Upper lobe of right lung (tissue), 1 donor: ENCODE measurements at places on chromosomes 3 and 15.

DNA sequence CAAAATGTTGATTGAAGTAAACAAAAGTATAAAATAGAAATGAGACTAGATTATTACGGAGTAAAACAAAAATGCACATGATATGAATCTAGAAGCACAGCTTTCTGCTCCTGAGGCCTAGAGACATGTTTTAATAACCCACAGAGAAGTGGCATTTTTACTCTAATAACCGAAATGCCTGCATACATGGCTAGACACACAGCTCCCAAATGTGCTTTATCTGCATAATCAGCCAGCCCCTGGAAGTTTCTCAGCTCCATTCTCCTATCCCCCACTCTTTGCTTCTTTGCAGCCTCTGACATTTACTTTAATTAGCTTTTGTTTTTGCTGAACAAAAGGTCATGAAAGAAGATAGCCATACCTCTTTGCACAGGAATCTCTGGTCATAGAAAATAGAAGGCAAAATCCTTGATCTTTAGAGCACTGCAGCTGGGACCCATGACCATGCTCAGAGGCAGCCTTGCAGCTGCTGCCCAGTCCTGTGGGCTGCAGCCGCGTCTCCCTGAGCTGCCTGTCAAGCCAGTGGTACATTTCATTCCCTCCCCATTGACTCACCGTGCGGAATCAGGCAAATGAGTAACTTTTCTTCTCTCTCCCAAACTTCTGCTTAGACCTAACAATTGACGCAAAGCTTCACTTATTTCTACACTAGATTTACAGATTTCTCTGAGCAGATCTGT, at the start of gene VEPH1:
Gene VEPH1 (minus strand): TSS at position 501 of the 680 bp plus-strand sequence. CDS start 8,067 bp downstream, outside the sequence.
- peak; percentile 71 for DNase-seq

DNA sequence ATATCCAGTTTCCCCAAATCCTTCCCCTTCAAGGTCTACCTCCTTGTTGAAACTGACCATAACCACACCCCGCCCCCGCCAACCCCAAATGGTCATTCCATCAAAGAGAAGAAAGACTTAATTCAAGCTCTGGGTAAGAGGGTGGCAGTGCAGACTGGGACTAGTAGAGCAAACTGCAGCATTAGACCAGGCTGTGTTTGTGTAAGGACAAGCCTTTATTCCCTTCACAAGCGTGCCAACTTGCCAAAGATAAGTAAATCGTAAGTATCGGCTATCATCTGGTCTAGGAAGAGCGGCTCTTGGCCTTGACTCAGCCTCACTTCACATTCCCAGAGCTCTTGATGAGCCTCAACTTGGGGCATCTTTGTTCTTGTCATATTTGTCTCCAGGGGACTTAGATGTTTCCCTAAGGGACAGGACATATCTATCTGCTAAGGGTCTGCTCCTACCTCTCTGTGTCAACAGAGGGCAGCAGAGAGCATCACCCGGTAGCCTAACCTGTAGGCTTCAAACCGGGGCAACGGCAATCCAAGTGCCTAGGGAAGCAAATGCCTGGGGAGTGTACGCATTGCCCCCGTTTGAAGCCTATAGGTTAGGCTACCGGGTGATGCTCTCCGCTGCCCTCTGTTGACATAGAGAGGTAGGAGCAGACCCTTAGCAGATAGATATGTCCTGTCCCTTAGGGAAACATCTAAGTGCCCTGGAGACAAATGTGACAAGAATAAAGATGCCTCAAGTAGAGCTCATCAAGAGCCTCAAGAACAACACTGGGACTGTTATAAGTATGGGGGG, 8.9 kb upstream of the MAP3K13 start:
- DNase-seq: no peak

- no peak for DNase-seq
Observed at GRCh38 chr15:51793521-51794305, 35.7 kb upstream of the TMOD3 start.

DNA sequence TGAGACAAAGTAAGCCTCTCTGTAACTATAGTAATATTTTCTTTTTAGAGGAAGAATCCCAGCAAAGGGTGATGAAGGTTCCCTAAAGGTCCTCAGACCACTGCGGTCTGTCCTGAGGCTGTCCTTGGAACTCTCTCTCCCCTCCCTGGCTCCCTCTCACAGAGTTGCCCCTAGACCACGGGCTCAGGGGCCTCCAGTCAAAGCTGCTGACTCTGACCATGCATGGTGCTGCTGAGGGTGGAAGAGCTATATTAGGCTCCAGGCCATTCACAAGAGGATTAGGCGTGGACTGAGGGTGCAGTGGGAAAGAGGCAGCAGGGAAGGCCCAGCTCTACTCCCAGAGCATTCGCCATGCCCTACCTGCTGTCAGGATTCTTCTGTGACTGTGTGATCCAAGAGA, 14.6 kb downstream of the CAPN3 start:
- DNase-seq: no peak

DNA sequence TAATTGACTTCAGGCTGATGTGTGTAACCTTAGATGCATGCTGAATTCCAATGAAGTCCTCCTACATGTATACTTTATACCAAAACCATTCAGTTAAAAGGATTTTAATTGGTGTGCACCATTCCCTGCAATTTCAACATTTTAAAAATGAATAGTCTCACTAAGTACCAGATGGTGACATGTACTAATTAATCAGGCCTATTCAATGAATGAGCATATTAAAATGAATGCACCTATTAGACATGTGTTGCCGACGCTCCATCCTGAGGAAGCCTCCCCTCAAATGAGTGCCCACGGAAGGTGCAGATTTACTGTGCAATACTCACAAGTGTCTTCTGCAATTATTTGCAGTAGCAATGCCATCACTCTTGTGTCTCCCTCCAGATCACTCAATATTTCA, 124.7 kb upstream of the TSPAN3 start:
- no peak for DNase-seq

GRCh38 chr15:91338766-91339165, 238.7 kb downstream of the SV2B start:
- DNase-seq: no peak

- no peak for DNase-seq
Observed at GRCh38 chr3:68999605-69000004, 13.9 kb downstream of the EOGT start.

DNA sequence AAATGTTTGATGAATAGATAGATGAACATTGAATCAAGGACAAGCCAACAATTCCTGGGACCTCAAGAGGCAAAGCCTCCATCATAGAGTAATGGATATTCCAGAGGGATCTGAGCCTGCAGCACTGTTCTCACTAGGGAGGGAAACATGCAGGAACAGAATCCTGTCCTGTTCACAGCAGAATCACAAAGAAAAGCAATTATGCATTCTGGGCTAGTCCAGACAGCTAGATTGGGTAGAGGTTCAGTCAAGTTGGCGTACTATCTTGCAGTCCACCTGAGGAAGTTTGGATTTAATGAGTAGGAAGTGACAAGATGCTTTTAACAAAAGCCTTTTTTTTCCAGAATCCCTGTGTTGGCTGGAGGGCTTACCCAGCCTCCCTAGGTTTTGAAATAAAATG, 314.5 kb upstream of the SEMA6D start:
- DNase-seq: no peak

- no peak for DNase-seq
Observed at GRCh38 chr3:142944342-142944741, 19.1 kb downstream of the PAQR9 start.

DNA sequence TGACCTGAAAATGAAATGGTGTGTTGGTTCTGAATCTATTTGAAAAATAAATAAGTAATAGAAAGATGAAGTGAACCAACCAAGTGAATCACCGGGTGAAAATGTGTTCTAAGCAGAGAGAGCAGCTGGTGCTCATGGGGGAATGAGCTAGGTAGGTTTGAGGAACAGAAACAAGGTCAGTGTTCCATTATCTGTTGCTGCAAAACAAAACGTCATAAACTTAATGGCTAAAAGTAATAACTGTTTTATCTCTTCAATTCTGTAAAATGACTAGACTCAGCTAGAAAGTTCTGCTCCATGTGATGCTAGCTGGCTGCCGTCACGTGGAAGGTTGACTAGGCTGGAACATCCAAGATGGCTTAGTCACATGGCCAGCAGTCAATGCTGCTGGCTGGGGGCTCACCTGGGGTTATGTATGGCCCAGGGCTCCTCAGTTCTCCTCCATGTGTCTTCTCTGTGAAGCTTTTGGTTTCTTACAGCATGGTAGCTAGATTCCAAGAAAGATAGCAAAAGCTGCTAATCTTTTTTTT, 13.3 kb upstream of the SH3BP5 start:
- no peak for DNase-seq

GRCh38 chr3:14467814-14468620, 65.6 kb downstream of the SLC6A6 start:
- DNase-seq: no peak

DNA sequence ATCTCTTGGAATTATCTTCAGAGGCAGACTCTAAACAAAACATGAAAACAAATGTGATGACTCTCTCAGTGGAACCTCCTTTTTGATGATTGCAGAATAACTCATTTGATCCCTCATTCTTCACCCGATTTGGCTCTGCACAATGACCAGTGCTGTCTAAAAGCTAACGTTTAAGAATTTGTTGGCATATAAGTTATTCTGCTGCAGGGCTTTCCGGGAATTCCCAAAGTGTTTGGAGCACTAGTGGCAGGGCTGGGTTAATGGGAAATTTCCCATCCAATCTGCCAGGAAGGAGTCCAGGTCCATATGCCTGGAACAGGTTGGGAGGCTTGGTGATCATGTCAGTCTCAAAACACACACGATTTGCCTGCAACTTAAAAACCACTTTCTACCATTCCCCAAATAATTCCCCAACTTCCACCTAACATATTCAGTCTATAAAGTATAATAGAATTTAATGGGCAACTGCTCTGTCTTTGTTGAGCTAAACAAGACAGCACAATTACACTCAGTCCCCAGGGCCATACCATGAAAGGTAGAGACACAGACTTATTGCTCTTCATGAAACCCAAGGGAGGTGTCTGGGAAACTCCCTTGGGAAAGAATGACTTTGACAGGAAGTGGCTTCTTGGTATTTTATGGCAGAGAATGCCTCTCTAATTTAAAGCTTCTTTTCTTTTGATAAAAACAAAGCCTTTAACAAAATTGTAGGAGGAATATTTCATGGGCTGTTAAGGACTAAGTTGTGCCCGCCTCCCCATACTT, 38.0 kb downstream of the ARRDC4 start:
- DNase-seq: no peak

DNA sequence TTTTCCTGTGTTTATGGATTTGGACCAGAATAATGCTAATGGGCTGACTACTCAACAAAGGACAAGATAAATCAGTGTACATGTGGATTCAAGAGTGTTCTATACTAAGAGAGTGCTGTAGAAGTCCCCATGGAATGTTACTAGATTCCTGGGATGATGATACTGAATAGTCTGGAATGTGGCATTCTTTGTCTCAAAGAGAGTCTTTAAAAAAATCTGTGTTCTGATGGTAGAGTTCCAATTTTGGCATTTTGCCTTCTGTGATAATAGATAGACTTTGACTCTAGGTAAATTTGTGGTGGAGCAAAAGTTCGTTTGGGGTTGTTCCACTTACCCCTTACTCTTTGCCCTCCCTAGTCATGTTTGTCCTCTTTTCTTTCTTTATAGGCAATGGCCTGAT, 43.7 kb downstream of the NMD3 start:
- DNase-seq: no peak

DNA sequence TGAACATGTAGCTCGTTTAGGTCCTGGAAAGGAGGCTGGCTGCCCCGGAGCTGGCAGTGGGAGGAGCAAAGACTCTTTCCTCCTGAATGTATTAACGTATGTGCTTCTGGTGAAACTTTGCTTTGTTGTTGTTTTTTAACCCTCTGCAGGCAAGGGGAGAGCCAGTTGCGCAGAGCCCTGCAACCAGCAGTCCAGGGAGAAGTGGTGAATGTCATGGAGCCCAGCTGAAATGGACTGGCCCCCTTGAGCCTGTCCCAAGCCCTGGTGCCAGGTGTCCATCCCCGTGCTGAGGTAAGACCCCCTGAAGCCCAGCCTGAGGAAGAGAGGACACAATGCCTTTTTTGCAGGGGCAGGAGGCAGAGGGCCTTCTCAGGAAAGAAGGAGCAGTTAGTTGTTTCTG, 33.3 kb downstream of the ST6GAL1 start:
- DNase-seq: no peak

- no peak for DNase-seq
Observed at GRCh38 chr15:79960502-79961212, 10.3 kb downstream of the BCL2A1 start.

DNA sequence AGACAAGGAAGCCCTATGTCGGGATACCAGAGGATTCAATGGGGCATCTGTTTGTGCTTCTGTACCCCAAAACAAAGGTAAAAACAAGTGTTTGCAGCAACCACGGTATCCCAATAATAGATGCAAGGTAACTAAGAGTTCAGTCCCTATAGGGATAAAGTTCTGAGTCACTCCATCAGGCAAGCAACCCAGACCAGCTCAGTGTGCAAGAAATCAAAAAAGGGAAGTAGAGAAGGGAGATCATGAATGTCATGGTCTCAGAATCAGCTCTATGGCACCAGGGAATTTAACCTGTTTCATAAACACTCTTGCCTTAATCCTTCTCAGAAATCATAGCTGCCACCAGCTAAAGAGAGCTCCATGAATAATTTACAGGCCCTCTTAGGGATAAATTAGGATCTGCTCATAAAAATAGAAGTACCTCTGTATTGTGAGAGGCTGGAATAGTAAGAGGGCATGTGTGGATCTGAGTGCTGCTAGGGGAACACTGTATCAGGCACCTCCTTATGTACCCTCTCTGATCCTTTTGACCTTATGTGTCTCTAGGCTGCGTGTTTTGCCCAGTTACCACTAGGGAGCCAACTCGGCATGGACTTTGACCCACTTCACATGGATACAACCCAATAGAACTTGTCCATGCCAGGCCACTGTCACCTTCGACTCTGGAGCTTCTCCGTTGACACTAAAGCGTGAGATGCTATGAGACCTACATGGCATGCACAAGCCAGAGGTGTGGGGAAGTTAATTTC, 754.6 kb downstream of the AGBL1 start:
- DNase-seq: no peak

DNA sequence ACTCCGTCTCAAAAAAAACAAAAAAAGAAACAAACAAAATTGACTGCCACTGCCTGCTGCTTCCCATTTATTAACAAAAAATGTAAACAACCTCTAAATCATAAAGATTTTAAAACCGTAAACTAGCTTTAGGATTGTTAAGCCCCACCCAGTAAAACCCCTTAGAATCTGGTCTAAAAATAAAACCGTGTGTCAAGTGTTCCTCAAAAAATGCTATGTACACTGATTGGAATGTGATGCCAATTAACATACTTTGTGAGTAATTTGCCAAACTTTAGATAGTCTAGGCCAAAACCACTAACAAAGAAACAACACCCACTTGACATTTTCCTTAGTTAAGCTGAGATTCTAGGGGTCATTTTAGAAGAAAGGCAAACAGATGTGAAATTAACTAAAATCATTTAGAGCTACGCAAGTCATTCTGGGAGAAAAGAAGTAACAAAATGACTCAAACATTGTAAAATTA, 5.3 kb downstream of the RAF1 start:
- DNase-seq: no peak

- no peak for DNase-seq
Observed at GRCh38 chr3:71189480-71189879, 394.0 kb downstream of the FOXP1 start.

DNA sequence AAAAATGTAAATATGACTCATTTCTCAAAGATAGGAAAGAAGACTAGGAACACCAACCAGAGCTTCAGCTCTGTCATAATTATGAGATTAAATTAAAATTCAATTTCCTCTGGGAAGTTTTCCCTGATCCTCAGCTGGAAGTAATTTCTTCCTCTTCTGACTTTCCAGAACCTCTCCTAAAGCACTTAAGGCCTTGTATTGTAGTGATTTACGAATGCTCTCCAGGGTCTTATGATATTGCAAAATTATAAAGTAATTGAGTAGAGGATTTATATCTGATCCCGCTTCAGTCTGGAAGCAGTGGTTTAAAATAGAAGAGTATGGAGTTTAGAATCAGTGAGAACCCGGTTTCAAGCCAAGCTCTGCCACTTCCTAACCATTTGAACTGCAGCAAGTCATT, 279.8 kb downstream of the ZPLD1 start:
- DNase-seq: no peak

GRCh38 chr15:95326431-95327182, 1003.9 kb upstream of the NR2F2 start:
- DNase-seq: no peak
